Chondrocyte (in vitro differentiated cells): ENCODE measurements at places on chromosomes 16 and 17. TPM values are rescaled to one million over a fixed set of nuclear protein-coding genes. Genes with fewer than 3 reads are reported as not detected.

DNA sequence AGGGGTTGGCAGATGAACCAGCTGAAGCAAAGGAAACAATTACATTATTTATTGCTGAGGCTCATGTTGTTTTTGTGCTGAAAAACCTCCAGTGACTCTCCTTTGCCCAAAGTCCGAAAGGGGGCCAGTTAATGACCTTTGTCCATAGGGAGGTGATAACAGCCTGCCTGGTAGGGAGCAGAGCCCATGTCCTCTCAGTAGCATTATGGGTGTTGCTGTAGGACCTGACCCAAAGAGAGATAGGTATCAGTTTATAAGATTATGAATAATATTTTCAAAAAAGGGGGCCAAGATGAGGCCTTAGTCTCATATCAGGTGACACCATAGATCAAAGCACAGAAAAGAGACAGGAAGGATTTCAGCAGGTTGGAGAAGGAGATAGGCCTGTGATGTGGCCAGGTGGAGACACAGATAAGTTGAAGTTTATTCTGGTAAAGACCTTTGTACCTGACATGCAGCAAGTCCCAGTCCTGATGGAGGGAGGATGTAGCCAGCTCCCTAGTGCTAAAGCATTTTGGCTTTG, 55.1 kb downstream of the CENPV start:
- no peak for DNase-seq

DNA sequence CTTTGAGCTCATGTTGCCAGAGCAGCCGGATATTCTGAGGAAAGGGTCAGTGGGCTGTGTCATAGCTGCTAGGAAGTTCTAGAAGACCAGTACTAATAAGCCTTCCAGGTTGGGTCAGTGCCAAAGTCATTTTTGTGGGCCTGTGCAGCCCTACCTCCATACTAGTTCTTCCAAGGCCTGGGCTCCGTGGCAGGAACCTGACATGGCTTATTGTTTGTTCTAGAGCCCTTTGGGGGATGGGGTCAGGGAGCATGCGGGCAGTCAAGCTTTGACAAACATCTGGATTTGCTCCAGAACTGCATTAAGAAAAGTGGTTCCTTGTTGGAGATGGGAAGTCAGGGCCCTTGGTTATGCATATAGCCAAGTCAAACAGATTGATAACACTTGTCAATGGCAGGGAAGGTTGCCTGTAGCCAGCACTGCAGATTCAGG, 7.6 kb downstream of the ALKBH5 start:
- no peak for DNase-seq

- no peak for DNase-seq
Observed at GRCh38 chr17:60910415-60910814, 232.8 kb downstream of the BCAS3 start.

The ARSG gene
- 5.8 to 9.1 TPM (median 7.4 TPM) in 3 replicates for total RNA-seq

DNA sequence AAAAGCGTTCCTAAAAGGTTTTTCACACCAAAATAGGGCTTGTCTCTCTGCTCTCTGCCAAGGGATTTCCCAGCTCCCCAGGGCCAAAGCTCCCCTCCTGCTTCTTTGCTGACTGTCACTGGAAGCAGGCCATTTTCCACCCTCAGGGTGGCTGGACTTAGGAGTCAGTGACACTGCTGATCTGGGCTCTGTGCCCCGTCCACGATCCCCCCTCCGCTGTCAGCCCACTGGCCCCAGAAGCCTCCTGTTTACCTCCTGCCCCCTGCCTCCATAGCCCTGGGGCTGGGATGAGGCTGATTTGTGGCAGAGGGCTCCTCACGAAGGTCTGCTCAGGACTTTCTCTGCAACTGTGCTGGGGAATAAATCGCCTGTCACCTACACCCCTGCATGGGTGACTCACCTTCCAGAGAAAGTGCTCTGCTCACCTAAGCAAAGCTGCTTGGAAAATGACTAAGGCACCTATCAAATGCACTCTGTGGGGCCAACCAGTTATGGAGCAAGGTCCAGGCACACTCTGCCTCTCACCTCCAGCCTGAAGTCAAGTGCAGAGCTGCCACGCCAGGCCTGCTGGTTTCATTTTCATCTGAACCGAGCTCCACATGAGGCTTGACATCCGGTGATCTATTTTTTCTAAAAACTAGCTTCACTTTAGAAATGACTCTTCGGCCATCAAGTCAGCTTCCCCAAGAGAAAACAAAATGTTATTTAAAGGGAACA, 4.9 kb downstream of the MAP3K14 start:
- DNase-seq = no peak

- DNase-seq = no peak
Observed at GRCh38 chr17:61594294-61594825, 3.3 kb upstream of the NACA2 start.

The EPX gene
- not detected in 3 replicates for total RNA-seq

DNA sequence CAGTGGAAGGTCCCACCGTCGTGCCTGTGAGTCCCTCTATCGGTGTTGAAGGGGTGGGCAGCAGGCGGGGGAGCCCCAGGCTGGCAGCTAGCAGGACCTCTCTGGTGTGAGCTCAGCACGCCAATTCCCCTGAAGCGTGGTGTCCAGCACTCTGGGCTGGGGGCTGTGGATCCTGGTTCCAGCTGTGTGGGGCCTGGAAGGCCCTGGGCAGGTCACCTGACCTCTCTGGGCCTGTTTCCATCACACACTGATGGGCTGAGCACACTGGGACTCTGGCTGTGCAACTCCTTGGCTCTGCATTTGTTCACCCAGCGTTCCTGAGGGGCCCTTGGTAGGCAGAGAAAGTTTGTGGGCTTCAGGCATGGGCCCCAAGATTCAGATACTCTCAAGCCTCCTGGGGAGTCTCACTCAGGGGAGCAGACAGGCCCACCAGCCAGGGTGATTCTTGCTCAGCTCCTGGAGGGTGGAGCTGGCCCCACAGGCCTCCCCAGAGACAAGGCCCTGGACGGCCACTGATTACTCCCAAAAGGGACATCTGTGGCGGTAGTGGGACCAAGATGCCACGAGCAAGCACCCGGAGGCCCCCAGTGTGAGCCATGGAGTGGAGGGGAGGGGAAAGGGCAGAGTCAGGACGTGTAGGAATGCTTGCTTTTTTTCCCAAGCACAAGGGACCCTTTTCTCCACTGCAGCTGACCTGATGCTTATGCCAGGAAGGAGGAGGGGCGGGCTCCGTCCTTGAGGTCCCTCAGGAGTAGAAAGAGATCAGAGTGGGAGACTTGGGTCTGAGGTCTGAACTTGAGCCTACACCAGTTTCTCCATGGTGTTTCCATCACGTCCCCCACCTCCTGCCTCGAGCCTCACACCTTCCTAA, 8.5 kb downstream of the SCGB1C2 start:
- peak; percentile 75 for DNase-seq

- no peak for DNase-seq
Observed at GRCh38 chr16:81385031-81385756, 59.4 kb upstream of the CMIP start.

DNA sequence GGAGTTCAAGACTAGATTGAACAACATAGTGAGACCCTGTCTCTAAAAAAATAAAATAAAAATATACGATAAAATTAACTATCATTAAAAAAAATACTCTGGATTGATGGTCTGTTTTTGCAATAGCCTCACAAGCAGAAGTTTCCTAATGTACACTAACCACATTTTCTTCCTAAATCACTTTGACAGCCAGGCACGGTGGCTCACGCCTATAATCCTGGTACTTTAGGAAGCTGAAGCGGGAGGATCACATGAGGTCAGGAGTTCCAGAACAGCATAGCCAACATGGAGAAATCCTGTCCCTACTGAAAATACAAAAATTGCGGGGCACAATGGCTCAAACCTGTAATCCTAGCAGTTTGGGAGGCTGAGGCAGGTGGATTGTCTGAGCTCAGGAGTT, 64.7 kb downstream of the HELZ start:
- no peak for DNase-seq

DNA sequence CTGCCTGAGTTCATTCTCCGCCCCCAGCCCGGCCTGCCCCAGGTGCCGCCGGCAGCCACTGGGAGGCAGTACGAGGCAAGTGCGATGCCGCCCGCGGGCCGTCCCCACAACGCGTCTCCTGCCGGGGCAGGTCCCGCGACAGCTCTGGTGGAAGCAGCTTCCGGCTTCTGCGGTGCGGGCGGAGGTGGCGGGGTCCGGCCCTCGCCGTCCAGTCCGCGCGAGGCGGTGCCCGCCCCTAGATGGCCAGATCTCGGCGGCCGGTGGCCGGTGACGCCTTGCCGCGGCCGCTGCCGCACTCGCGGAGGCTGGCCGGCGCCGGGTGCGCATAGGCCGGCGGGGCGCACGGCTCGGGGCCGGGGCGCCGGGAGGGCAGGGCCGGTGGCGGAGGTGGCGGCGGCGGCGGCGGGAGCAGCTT, 1.8 kb downstream of the GJD3 start:
- DNase-seq = no peak

DNA sequence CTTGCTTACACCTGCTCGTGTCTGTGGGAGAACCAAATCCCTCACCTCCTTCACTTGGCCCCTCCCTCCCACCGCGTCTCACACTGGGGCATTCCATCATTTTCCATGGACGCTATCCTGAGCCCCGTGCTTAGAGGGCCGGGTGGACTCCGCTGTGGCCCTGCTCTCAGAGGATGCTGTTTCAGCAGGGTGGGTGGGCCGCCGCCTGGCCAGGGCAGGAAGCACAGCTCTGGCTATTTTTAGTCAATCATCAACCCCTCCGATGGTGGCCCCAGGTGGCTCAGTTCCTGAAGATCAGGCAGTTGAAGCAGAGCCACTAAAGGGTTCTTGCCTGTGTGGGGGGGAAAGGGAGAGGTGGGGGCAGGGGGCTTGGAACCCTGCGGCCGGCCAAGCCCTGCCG, 230.3 kb downstream of the ENGASE start:
- no peak for DNase-seq

- DNase-seq = no peak
Observed at GRCh38 chr16:69440250-69440649, 15.8 kb downstream of the CYB5B start.

GRCh38 chr16:75555213-75555706, 792 bp downstream of the TMEM231 start:
- DNase-seq = peak; percentile 96

The HS3ST3A1 gene
- 8.8 to 11.5 TPM (median 10.6 TPM) in 3 replicates for total RNA-seq

GRCh38 chr16:2155977-2156848, 631 bp downstream of the TRAF7 start:
- no peak for DNase-seq

DNA sequence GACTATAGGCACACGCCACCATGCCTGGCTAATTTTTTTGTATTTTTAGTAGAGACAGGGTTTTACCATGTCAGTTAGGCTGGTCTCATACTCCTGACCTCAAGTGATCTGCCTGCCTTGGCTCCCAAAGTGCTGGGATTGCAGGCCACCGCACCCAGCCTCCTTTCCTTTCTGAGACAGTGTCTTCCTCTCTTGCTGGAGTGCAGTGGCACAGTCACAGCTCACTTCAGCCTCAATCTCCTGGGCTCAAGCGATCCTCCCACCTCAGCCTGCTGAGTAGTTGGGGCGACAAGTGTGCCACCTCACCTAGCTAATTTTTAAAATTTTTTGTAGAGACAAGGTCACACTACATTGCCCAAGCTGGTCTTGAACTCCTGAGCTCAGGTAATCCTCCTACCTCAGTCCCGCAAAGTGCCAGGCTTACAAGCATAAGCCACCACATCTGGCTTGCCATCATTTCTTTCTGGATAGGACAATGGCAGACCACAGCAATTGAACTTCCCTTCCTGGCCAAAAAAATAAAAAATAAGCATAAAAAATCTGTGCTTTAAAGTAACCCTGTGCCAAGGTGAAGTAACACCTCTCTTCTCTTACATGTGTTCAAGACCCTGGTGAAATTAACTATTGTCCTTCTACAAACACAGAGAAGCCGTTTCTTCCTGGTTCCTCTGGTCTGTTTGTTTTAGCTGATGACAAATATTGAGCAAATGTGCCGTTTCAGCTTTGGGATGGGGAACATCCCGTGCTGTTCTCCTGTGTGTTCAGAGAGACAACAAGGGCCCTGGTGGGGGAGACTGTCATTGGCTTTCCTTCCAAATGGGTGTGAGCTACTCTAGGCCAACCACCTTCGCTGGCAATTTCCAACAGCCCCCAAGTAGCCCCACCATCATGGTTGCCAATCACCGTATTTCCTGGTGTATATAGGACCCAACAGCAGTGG, 60.2 kb downstream of the EMP2 start:
- DNase-seq = no peak

DNA sequence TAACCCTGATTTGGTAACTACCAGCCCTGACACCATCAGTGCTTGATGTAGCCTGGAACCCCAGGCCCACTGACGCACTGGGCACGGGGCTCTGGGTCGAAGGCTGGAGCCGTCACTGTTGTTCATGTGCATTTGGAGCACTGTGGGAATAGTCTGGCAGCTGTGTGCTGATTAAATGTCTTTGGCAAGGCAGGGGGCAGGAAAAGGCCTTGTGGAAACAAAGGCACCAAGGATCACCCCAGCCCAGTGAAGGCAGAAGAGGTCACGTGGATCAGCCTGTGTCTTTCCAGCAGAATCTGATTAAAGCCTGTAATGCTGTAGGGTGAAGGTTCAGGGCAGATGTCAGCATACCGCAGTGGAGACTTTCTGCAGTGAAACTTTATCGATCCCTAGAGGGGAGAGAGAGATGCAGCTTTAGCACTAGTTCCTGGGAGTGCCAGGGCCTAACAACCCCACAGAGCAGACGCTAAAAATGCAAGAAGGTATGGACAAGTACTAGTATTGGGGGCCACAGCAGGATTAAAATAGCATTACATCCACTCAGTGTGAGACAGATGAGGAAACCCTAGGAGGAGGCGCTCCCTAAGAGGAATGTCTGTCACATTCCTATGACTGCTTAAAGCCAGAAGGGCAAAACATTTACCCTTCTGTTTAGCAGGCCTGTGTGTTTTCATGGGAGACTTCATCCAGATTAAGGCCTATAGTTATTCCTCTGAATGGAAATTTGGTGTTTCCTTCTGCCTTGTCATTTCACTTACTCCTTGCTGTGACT, 9.7 kb downstream of the ZNHIT3 start:
- peak; percentile 35 for DNase-seq

The PDE6G gene
- not detected in 3 replicates for total RNA-seq

The ABCC3 gene
- total RNA-seq = 1.9 to 16.0 TPM (median 2.8 TPM) in 3 replicates

The TBC1D28 gene
- total RNA-seq = not detected in 3 replicates

DNA sequence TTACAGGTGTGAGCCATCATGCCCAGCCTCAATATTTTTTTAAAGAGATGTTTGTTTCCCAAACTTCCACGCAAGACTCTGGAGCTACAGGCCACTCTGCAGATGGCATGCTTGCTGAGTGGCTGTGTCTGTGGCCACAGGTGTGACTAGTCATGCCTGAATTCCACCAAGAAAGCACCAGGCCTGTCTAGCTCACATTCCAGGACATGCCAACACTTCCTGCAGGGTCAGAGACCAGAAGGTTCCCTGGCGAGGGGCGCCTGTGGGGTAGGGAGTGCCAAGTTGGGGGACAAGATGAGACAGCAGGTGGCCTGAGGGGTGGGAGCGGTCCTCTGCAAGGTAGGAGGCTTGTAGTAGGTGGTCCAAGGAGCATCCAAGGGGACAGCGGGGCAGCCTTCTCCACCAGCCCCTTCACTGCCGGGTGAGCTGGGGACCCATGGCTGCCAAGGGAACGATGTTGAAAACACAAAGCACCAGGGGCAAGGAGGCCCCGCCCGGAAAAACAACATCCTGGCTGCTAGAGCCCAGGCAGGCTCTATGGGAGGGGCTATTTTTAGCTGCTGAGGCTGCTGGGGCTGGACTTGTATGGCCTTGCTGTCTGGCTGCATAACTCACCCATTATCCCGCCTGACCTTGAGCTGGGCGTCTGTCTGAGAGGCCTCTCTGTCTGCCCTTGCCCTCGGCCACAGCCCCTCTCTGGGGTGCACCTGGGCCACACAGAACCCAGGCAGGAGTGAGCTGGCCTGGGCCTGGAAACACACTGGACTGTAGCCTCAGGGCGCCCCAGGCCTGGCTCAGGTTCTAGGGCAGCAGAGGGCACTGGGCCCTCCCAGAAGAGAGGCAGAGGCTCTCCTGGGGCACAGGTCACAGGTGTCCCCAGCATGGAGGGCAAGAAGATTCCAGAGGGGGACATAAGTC, 5.7 kb downstream of the TRIM47 start:
- no peak for DNase-seq
